AG10803 (cell line): ENCODE measurements at places on chromosomes 16 and 17.

GRCh38 chr16:31734265-31734664, 139.3 kb upstream of the ZNF267 start:
- no peak for DNase-seq

DNA sequence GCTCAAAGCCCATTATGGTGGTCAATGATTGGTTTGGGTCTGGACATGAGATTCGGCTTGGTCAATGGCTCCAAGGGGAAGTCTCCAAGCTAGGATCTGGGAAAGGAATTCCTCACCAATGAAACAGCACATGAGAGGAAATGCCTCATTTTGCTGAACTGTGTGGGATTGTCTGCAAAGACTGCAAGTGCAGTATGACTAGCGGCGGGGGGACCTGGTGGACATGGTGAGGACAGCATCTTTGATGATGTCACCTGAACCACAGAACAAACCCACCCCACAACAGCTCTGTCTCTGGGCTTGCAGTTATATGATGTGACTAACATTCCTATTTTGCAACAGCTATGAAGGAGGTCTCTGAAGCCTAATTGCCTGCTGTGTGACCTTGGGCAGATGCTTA, 50.6 kb upstream of the NKD1 start:
- DNase-seq = peak; percentile 77

DNA sequence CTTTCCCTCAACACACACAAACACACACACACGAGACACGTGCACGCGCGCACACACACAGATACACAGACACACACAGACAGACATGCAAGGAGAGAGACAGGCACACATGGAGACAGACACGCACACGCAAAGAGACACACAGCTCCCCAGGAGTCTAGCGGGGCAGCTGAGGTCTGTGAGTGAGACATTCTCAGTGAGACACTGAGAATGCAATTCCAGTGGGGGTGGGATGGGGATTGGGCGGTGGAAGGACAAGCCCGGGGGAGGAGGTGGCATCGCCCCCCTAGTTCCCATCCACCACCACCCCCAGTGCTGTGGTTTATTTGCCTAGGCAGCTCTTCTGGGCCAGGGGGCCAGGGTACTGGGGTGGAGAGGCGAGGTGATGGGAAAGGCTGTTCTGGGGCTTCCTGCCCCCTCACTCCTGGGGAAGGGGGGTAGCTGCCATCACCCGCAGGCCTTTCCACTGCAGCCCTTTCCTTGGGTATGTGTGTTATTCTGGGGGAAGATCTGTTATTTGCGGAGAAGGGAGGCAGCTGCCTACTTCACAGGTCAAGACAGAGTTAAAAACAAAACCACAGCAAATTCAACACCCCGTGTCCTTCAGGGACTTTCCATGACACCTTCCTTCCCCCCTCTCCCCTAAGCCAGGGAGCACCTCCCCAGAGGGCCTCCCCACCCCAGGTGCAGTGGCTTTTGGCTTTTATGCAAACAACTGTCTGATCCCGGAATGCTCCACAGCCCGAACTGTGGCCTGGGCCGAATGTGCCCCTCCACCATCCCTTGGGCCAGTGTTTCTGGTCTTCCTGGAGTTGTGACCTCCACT, 18.0 kb downstream of the GRB7 start:
- DNase-seq = peak; percentile 34

- DNase-seq = no peak
Measured at GRCh38 chr16:74431516-74431915, 10.2 kb upstream of the CLEC18B start.

GRCh38 chr17:81125573-81126081, 39.7 kb upstream of the PVALEF start:
- no peak for DNase-seq

GRCh38 chr17:4584101-4584916, at the start of gene SMTNL2:
TSS of gene SMTNL2 (plus strand) at chr17:4584529. CDS start at chr17:4584606, 77 bp downstream.
- DNase-seq = no peak

DNA sequence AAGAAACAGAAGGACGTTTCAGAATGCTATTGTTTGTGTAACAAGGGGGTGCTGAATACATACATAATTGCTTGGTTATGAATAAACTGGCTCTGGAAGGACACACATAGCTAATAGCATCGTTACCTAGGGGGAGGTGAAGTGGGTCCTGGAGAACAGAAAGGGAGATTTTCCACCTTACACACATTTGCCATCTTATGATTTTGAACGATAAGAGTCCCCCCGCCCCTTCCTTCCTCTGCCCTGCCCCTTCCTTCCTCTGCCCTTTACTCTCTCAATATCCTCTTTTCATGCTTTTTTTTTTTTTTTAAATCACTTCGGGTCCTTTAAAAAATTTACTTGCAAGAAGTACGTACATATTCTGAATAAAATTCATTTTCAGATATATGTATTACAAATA, 902 bp upstream of the DHRS7B start:
- DNase-seq = no peak

DNA sequence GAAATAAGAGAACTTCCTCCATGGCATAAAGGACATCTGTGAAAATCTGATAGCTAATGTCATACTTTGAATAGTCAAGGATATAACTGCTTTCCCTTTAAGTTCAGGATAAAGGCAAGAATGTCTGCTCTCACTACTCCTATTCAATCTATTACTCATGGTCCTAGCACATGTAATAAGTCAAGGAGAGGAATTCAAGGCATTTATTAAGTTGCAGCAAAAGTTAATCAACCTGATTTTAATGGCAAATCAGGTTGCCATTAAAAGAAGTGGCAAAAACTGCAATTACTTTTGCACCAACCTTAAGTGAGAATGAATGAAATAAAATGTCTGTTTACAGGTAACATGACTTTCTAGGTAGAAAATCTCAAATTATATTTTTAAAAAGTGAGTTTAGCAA, 225.9 kb downstream of the CNTNAP4 start:
- DNase-seq = no peak

GRCh38 chr17:7755095-7755890, 37.7 kb downstream of the DNAH2 start:
- DNase-seq = no peak

GRCh38 chr16:67456391-67457081, 24.4 kb downstream of the ATP6V0D1 start:
- DNase-seq = peak; percentile 78

DNA sequence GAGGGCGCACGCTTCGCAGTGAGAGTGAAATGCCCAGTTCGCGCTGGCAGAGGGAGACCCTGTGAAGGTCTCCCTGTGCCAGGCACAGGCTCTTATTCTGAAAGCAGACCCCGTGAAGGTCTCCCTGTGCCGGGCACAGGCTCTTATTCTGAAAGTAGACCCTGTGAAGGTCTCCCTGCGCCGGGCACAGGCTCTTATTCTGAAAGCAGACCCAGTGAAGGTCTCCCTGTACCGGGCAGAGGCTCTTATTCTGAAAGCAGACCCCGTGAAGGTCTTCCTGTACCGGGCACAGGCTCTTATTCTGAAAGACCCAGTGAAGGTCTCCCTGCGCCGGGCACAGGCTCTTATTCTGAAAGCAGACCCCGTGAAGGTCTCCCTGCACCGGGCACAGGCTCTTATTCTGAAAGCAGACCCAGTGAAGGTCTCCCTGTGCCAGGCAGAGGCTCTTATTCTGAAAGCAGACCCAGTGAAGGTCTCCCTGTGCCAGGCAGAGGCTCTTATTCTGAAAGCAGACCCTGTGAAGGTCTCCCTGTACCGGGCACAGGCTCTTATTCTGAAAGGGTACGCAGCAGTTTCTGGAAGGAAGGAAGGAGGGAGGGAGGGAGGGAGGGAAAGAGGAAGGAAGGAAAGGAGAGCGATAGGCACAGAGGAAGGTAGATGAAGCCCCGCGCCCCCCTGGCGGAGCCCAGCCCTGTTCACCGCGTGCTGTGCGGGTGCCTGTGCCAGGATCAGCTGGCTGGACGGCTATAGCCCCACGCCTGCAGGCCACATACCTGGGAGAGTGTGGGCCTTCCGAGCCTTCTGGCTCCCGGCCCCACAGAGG, 55.3 kb downstream of the WDR45B start:
- peak; percentile 75 for DNase-seq

GRCh38 chr17:74297941-74298340, 23.9 kb downstream of the DNAI2 start:
- DNase-seq = no peak

DNA sequence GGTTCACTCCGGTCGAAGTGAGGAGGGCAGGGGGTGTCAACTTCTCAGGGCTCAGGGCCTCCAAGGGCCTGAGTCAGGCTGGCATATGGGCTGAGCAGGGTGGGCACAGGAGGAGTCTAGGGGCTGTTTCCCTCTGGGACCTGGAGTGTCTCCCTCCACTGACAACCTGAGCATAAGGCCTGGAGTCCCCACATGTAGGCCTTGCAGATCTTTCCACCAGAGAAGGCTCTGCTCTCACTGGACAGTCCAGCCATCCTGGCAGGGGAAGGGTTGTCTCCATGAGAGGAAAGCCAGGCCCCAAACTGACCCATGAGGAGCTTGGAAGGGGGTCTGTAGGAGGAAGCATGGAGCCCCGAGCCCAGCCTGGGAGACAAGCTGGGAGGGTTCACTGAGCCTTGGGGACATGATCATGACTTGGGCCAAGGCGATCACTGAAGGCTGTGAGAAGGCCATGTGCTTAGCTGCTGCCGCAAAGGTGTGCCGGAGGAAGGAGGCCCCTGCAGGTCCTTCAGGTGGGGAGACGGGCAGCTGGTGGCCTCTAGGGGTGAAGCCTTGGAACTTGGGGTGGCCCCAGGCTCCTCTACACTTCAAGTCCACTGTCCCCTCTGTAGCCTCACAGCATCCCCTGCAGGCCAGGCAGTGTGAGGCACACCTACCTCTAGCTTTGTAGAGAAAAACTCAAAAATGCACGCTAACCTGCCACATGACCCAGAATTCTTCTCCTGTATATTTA, 9.9 kb downstream of the CMTM2 start:
- no peak for DNase-seq

DNA sequence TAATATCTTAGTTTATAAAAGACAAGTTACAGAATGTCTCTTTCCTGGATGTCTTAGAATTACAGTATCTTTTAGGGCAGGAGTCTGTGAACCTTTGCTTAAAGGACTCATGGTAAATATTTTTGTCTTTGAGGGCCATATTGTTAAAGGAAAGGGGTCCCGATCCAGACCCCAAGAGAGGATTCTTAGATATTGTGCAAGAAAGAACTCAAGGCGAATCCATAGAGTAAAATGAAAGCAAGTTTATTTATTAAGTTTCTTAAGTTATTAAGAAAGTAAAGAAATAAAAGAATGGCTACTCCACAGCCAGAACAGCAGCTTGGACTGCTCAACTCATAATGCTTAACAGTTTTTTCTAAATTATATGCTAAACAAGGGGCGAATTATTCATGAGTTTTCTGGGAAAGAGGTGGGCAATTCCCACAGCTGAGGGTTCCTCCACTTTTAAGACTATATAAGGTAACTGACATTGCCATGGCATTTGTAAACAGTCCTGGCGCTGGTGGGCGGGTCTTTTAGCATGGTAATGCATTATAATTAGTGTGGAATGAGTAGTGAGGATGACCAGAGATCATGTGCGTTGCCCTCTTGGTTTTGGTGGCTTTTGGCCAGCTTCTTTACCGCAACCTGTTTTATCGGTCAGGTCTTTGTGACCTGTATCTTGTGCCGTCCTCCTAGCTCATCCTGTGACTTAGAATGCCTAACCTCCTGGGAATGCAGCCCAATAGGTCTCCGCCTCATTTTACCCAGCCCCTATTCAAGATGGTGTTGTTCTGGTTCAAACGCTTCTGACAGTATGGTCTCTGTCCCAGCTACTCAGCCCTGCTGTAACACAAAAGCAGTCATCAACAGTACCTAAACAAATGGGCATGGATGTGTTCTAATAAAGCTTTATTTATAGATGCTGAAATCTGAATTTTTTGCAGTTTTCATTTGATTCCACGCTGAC, 53.2 kb downstream of the BMERB1 start:
- no peak for DNase-seq

DNA sequence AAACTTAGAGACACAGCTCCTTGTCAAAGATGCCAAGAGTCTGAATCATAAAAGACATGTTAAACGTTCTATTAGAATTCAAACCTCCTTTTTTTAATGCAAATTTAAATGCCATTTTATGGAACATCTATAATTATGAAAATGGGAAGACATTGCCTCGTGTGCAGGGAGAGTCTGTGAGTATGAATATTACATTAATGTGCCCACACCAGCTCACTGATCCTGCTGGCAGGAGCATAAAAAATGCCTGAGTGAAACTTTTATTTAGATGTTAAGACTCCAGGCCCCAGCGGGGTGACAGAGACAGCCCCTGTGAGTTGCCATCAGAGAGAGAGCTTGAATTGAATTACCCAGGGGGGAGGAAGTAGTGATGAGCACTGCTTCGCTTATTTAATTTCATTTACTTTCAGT, 84.8 kb downstream of the SNX11 start:
- DNase-seq = no peak

DNA sequence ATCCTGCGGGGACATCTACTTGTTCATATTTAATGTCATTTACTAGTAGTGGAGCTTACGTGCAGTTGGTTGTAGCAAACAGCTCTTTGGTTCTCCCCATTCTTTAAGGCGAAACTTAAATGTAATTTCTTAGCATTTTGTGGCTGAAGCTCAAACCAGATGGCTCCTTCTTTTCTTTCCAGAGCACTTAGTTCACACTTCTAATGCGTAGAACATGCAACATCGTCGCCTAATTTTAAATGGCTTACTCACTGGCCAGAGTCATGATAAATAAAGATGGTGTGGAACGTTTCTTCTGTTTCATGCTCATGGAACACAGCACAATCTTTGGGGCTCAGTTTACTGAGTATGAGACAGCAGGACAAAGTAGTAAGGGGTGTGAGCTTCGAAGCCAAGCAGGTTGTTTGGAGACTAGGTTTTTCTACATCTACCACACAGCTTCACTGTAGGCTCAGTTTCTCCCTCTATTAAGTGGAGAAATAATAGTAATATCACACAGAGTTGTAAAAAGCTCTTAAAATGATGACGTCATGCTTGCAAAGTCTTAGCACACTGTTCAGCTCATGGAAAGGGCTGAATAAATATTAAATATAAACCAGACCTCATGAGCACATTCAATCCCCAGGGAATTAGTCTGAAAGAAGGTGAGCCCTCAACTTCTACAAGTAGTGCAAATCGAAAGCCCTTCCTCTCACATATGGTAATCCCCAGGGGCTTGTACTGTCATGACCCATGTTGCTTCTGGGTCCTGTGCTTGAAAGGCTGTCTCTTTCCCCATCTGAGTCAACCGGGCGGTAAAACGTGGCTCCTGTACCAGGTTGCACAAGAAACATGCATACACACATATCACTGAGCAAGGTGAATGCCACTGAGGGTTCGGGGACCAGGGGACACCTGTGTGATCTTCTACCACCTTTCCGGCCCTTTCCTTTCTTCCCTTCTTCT, 384.3 kb downstream of the CDH13 start:
- DNase-seq = no peak

- DNase-seq = no peak
Measured at GRCh38 chr17:75205793-75206163, 299 bp downstream of the NUP85 start.

GRCh38 chr17:73391331-73392265, 79.8 kb upstream of the CDC42EP4 start:
- no peak for DNase-seq

DNA sequence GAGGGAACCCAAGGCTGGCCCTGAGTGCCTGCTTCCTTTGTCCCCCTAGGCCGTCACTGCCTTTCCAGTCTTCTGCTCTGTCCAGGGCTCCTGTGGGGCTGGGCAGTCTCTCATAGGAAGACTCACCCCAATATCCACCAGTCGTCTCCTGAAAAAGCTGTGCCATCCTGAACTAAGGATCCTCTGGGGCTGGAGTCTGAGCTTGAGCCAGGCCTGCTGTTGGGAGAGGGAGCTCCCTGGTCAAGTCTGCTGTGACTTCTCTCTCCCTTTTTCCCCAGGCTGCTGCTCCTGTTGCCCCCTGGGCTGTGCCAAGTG, 963 bp downstream of the MT1H start:
- DNase-seq = no peak
